NCI-H1436 treated with DMSO at 0.1 percent for 48 hours (cell line): ENCODE measurements at places on chromosomes 7 and 10.

GRCh38 chr7:9945131-9945530 lies 1028.5 kb upstream of the PHF14 start:
- peak; percentile 82 for DNase-seq

GRCh38 chr10:17981766-17982380 lies 30.2 kb downstream of the SLC39A12 start:
- no peak for DNase-seq

GRCh38 chr10:110042181-110042580 lies 34.4 kb downstream of the ADD3 start:
- no peak for DNase-seq

- DNase-seq = peak; percentile 74
These were observed 108.9 kb downstream of the RNLS start for GRCh38 chr10:88473989-88474883.

GRCh38 chr10:75159519-75159918 lies 48.1 kb downstream of the SAMD8 start:
- no peak for DNase-seq

- no peak for DNase-seq
These were observed 27.9 kb upstream of the PCBD1 start for GRCh38 chr10:70916241-70916640.

GRCh38 chr7:39606352-39606751 lies 17.0 kb upstream of the RALA start:
- DNase-seq = no peak

DNA sequence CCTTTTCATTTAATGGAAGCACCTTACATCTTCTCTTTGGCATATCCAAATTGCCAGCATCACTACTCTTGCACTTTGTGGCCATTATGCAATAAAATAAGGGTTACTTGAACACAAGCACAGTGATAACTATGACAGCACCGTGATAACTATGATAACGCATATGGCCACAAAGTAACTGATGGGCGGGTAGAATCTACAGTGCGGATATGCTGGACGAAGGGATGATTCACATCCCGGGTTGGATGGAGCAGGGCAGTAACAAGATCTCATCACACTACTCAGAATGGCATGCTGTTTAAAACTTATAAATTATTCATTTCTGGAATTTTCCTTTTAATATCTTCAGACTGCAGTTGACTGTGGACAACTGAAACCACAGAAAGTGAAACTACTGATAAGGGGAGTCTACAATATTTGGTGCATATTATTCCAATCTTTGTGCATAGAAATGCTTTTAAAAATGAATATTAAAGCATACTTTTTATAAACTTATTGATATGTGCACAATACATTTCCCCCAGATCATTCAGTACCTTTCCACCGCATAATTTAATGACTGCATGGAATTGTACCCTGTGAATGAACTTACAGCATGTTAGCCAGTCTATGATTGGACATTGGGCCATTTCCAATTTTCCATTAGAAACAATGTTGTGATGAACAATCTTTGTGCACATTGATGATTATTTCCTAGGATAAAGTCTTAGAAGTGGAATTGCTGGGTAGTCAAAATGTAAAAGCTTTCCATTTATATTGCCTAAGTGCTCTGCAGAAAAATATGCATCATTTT lies 136.4 kb downstream of the WNT2 start:
- DNase-seq = no peak

GRCh38 chr10:89095701-89096391 lies 105.2 kb downstream of the FAS start:
- no peak for DNase-seq

DNA sequence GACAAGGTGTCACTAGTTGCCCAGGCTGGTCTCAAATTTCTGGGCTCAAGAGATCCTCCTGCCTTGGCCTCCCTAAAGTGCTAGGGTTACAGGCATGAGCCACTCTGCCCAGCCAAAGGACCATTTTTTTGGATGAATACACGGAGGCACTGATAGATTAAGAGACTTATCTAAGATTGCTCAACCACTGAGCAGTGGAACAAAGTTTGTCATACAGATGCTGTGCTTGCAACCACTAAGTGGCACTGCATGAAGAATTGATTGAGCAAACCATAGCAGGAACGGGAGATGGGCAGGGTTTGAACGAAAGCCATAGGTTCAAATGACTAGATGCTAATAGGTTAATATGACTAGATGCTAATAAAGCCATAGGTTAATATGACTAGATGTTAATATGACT lies 61.1 kb downstream of the EBLN1 start:
- DNase-seq = no peak

DNA sequence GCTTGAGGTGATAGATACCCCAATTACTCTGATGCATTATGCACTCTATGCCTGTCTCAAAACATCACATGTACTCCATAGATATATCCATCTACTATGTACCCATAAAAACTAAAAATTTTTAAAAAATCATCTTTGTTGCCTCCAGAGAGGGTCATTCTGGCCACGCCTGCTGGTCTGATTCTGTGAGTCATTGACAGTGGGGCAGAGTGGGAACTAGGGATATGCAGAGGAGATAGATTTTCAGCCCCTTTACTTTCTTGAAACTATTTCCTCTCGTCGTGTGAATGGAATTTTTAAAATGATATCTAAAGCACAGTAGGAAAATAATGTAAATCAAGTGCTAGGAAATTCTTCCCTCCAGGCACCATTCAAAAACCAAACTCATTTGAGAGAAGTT lies 715.0 kb upstream of the NRP1 start:
- no peak for DNase-seq

DNA sequence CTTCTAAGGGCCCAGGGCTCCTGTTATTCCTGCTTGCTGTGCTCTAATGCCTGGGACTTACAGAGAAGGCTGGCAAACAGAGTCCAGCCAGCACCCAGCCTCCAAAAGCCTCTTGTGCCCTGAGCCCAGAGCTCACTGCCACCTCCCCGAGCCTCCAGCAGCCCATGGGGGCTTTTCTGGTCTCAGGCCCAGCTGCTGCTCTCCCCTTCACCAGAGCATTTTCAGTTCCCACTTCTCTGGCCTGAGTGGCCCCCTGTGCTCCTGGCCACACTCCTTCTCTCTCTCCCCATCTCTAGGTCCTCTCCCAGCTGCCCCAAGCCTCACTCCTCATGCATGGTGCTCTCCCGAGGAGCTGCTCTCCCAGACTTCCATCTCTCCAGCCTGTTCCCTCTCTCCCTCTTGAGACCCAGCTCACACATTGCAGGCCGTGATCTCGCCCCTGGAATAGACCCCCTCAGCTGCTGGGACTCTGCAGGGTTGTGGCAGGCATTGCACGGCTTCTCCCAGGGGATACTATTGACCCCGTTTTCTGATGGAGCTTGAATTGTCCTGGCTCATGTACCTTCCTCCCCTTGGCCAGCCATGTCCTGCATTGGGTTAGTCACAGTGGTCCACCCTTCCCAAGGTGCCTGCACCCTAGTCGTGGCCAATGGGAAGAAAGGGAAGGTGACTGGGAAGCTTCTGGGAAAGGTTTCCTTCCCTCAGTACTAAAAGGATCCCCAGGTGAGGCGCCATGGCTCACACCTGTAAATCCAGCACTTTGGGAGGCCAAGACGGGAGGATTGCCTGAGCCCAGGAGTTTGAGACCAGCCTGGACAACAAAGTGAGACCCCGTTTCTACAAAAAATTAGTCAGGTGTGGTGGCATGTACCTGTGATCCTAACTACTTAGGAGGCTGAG lies 9.0 kb upstream of the RASSF4 start:
- DNase-seq = no peak

GRCh38 chr7:150736864-150737263 lies 354 bp upstream of the GIMAP5 start:
- no peak for DNase-seq

DNA sequence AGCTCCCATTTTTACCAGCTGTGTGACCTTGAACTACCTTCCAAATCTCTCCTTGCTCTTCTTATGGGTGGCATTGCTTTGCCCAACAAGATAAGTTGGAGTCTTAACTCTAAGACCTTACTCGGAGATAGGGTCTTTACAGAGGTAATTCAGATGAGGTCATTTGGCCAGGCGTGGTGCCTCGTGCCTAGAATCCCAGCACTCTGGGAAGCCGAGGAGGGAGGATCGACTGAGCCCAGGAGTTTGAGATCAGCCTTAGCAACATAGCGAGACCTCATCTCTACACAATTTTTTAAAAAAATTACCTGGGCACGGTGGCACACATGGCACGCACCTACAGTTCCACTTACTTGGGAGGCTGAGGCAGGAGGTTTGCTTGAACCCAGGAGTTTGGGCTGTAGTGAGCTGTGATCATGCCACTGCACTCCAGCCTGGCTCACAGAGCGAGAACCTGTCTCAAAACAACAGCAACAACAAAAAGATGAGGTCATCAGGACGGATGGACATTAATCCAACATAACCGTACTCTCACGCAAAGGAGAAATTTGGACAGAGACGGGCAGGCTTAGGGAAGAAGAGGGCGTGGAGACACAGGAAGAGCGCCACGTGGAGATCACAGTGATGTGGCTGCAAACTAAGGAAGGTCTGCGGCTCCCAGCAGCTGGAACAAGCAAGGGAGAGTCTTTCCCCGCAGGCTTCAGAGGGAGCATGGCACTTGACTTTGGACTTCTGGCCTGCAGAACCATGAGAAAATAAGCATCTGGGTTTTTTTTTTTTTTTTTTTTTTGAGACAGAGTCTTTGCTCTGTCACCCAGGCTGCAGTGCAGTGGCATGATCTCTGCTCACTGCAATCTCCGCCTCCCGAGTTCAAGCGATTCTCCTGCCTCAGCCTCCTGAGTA lies 122.3 kb upstream of the CARD11 start:
- no peak for DNase-seq

- DNase-seq = no peak
These were observed 45.4 kb downstream of the PAX2 start for GRCh38 chr10:100790761-100791208.

DNA sequence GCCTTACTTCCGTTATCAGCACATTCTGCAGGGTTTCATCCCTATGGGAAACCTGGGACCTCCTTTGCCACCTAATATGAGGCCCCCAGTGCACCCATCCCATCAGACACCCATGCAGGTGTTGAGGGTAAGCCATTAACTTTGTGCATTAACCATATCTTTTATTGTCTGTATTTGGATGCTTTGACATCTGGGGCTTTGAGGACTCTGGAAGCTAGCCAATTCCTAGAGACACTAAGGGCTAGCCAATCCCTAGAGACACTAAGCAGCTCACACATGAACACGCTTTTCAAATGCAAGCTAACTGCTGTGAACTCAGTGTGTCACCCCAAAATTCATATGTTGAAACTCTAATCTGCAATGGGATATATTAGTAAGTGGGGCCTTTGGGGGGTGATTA lies 272.5 kb upstream of the COBL start:
- DNase-seq = no peak

DNA sequence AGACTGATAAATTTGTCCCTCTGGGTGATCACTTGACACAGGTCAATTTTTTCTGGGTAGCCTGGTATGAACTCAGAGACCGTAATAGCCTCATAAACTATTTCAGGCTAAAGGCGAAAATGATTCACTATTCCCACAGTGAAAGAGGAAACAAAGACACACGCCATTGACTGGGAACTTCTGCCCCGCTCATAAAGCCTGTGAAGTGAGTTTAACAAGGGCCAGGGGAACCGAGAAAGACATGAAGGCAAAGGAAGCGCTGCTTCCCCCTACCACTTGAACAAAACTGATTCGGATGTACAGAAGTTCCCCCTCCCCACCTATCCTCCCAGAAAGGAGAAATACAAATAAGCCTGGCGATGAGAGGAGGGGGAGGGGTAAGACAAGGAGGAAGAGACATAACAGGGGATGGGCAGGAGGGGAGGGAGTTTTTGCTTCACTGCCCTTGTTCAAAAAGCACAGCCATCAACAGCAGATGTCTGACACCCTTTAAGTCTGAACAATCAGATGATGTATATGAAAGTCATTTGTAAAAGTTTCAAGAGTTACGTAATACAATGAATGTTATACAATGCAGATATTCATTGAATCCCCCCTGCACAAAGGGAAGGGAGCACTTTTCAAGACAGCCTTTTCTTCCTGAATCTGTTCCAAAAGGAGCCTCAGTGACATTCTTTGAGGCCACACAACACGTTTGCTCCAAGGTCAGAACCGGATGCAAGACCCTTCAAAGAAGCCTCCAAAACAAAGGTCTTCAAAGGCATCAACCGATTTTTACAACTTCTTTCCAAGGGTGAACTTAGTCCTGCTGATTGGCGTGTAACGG lies 734 bp downstream of the ABCB4 start:
- no peak for DNase-seq

- DNase-seq = no peak
These were observed 436 bp downstream of the GNB2 start for GRCh38 chr7:100673942-100674410.

GRCh38 chr10:45253183-45253914 lies 62.1 kb downstream of the OR13A1 start:
- no peak for DNase-seq

GRCh38 chr7:84975586-84976185 lies 211.2 kb downstream of the SEMA3D start:
- DNase-seq = no peak

DNA sequence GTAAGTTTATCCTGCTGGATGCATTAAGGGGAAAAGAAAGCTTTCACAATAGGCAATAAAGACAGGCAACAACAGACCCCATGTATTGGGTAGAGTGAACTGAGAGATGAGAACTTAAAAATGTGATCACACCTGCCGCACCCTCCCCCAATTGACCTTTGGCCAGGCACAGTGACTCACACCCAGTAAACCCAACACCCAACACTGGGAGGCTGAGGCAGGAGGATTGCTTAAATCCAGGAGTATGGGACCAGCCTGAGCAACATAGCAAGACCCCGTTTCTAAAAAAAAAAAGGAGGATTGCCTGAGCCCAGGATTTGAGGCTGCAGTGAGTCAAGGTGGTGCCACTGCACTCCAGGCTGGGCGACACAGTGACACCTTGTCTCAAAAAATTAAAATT lies 86.9 kb downstream of the MPP7 start:
- no peak for DNase-seq

DNA sequence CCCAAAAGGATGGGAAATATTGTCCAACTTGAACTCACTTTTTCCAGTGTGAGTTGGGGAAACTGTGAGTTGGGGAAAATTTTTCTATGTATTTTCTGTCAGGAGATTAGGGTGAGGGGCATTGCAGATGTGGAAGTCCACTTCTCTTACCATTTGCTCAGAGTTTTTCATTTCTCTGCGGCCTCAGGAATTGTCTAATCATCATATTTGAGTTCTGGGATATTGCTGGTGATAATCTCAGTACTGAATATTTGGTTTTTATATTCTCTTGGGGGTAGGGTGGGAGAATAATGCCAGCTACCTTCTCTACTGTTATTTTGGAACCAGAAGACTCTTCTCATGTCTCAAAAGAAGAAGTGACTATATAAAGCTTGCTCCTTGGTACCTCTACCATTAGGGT lies 141.3 kb upstream of the SLC13A1 start:
- DNase-seq = no peak

DNA sequence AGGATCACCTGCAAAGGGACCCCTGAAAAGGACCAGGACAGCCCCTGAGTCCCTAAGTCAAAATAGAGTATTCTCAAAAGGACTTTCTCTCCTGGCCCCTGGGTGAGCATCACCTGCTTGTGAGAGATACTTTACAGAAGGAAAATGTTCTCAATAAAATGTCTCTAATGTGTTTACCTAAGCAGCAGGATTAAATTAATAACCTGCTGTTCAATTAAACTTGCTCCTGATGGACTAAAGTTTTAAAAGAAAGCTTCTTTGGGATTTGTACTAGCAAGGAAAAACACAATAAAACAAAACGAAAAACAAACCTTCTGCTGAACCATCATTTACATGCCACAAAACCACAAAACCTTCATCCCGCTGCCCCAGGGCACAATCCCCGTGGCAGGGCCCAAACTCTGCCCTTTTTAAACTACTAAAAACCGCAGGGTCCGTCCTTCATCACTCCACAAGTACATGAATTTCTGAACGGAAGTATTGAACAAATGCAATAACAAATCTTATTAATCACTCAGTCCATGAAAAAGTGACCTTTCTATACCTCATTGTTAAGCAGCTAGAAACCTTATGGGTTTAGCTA lies 197.7 kb downstream of the TCERG1L start:
- no peak for DNase-seq
